ENCODE measurements at places on chromosomes 13 and 19.

DNA sequence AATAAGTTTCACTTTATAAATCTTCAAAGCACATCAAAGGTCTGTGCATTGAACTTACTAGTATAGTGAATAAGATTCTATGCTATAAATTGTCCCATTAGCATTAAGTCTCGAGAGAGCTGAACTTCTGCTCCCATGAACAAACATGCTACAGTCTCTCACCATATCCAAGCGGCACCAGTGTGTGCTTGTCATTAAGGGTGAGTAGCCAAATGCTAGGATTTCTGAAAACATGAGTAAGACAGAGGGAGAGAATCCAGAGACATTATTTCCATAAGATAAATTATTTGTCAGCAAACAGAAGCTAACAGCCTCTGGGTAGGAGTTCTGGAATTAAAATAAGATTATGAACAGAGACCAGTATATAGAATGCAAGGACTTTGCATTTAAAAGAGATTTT, 2882.5 kb downstream of the PCDH9 start:
- no peak for DNase-seq

- no peak for DNase-seq
Measured at GRCh38 chr19:15038294-15038693, 11.0 kb upstream of the CASP14 start.

- no peak for DNase-seq
Measured at GRCh38 chr19:8445488-8446001, 770 bp downstream of the HNRNPM start.

GRCh38 chr13:99686157-99686572, 184.9 kb downstream of the TM9SF2 start:
- no peak for DNase-seq

Data from HAP-1 (cell line).